ENCODE measurements at places on chromosomes 12 and 14.

GRCh38 chr14:54774824-54775223, 127.8 kb downstream of the GCH1 start:
- DNase-seq: no peak

GRCh38 chr14:34060651-34060999, 109.8 kb upstream of the EGLN3 start:
- DNase-seq: no peak

- DNase-seq: no peak
These were observed 7.0 kb upstream of the NUAK1 start for GRCh38 chr12:106145539-106146447.

DNA sequence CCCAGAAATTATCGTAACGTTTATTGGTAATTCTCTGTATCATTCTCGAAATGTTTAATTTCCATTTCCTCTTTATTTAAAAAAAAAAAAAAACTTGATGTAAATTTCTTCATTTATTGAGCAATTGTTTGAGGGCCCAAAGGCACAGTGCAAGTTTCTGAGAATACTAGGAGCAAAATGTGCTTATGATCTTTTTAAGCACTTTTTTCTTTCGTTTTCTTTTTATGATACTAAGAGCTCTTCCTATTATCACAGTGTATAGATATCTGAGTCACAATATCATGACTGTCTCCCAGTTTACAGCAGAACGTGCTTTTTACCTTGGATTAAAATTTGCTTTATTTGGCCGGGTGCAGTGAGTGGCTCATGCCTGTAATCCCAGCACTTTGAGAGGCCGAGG, 5.6 kb downstream of the ATP2A2 start:
- no peak for DNase-seq

- no peak for DNase-seq
These were observed 170.7 kb downstream of the ESRRB start for GRCh38 chr14:76546426-76547221.

DNA sequence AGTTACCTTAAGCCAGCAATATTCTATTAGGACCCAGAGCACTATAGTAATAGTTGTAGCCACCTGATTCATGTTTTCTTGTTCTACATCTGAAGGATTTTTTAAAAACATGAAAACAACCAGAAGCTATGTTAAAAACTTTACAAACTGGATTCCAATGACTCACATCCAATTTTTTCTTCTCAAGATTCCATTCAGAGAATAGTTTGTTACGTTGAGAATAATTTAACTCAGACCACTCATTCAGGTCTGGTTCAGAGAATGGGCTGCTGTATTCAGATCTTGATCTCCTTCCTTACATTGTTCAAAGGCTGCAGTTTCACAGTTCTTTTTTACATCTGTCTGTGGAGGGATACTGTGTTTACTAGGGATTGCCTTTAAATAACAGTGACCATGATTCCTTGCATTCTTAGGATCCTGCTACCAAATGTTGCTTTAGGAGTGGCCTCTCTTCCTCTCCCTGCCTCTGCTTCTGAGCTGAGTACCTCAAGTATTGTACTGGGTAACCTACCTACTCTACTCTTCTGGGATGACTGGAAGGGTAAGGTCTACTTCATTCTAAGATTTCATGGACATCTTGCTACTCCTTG, 448.0 kb upstream of the FBXO33 start:
- no peak for DNase-seq

GRCh38 chr12:127987199-127987901, 279.6 kb upstream of the TMEM132C start:
- DNase-seq: no peak

DNA sequence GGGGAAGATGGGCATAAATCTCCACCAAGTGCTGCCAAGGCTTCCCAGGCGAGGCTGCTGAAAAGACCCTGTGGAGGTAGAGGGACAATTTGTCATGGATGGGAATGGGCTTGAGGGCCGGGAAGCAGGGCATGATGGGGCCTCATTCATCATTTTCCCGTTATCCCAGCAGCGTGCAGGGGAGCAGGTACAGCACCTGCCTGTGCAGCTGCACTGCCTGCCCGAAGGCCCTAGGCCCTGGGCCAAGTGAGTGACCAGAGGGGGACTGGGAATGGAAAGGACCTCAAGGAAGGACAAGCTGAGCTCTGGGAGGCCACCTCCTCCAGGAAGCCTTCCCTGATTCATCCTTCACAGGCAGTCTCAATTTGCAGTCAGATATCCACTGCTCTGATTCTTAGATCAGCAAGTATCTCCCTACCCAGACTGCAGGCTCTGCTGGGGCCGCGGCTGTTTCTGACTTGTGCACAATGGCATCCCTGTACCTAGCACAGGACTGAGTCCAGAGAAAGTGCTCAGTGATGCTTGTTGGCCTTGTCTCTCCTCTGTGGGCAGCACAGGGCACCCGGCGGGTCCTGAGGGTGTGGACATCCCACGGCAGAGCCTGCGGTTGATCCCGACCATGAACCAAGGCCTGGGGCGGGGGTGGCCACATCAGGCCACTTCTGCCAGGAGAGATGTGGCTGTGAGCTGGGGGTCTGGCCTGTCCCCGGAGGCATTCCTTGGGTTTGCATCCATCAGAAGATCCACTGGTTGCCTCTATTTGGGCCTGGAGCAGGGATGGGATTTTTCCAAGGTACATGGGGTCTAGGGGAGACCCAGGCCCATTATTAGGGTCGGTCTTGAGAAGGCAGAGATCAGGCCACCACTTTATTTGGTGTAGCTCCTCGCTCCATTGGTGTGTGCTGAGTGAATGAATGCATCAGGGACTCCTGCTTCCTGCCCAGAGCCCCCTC, 167.3 kb upstream of the RTL1 start:
- DNase-seq: no peak

GRCh38 chr12:96069511-96070231, 34.3 kb upstream of the LTA4H start:
- no peak for DNase-seq

GRCh38 chr12:56991319-56992246, 14.8 kb downstream of the ZBTB39 start:
- no peak for DNase-seq

GRCh38 chr12:29960122-29960521, 176.4 kb upstream of the TMTC1 start:
- no peak for DNase-seq

DNA sequence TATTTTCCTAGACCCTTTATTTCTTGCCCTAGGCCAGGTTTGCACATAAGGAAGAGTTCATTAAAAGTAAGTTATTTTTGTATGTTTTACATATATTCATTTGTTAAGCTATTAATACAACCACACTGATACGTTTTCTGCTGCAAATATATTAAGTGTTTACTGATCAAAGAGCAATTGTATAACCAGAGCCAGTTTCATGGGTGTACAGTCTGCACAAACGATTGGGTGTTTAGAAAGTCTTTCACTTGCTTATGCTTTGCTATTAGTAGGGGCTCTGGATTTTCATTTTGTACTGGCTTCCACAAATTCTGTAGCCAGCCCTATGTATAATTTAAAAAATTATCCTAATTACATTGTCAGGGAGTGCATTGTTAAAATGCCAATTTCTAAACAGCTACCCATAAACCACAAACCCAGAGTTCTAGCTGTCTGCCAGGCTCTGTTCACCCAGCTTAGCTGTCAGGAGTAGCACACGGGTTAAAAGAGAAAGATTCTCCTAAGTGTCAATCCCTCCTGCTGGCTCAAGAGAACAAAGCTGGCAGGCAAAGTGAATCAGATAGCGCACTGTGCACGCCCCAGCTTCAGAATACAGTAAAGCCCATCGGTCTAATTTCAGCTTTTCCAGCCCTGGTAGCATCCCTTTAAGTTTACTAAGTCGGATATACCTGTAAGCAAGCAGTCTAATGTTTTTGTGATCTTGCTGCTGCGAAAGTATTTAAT, 151.0 kb upstream of the LMO3 start:
- DNase-seq: no peak

GRCh38 chr12:51200806-51201205, 17.1 kb downstream of the POU6F1 start:
- DNase-seq: no peak

DNA sequence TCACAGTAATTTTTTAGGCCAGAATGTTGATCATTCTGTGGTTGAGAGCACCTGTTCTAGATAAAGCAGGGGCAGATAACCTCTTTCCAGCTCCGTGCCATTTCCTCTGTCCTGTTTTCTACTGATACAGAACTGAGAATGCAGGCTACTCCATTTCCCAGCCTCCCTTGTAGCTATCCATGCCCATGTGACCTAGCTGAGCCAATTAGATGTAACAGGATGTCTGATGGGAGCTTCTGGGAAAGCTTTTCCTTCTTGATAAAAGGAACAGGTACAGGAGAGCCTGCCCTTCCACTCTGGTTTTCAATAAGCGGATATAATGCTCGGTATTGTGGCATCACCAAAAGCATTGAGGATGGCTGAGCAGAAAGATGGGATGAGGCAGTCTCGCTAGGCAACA, 54.2 kb downstream of the LRRC74A start:
- DNase-seq: no peak

DNA sequence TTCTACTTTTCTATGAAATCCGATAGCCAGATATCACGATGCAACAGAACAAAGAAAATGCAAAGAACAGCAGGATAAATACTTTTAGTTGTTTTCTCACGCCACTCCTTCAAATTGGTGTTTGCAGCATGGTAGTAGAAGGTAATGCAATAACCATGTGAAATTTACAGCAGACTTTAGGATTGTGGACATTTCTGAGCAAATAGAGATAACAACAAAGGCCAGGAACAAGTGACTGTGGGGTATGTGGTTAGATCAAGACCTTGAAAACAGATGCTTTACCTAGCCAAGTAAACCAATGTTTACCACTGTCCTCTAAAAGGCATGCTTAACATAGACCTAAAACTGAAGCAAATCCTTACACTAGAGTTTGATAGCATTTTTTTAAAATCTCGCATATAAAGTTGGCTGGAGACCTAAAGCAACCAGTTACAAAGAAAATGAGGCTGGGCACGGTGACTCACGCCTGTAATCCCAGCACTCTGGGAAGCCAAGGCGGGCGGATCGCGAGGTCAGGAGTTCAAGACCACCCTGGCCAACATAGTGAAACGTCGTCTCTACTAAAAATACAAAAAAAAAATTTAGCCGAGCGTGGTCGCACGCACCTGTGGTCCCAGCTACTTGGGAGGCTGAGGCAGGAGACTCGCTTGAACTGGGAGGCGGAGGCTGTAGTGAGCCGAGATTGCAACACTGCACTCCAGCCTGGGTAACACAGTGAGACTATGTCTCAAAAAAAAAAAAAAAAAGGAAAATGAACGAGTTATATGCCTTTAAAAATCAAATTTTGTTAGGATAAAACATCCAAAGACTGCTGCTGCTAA, 123.2 kb upstream of the FOXN3 start:
- DNase-seq: no peak

DNA sequence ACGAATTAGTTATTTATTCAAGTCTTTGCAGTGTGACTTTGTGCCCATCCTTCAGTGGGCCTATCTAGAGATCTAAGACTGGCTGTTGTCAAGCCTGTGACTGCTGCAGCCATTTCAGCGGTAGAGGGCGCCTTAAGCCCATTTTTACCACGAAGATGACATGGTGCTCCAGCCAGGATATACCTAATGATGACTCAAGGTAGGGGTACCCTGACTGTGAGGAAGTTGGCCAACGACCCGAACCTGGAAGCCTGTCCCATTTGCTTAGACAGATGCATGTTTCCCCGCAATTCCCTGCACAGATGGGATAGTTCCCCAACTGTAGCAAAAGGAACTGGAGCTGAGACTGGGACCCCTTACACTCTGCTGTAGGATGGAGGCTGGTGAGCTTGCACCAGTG, 41.3 kb downstream of the RAB3IP start:
- peak; percentile 2 for DNase-seq

- peak; percentile 92 for DNase-seq
These were observed 238.8 kb downstream of the PAWR start for GRCh38 chr12:79451978-79452377.

GRCh38 chr14:86915406-86915805, 1077.6 kb downstream of the GALC start:
- DNase-seq: peak; percentile 36

- no peak for DNase-seq
These were observed 126.3 kb downstream of the KIF26A start for GRCh38 chr14:104264495-104265265.

DNA sequence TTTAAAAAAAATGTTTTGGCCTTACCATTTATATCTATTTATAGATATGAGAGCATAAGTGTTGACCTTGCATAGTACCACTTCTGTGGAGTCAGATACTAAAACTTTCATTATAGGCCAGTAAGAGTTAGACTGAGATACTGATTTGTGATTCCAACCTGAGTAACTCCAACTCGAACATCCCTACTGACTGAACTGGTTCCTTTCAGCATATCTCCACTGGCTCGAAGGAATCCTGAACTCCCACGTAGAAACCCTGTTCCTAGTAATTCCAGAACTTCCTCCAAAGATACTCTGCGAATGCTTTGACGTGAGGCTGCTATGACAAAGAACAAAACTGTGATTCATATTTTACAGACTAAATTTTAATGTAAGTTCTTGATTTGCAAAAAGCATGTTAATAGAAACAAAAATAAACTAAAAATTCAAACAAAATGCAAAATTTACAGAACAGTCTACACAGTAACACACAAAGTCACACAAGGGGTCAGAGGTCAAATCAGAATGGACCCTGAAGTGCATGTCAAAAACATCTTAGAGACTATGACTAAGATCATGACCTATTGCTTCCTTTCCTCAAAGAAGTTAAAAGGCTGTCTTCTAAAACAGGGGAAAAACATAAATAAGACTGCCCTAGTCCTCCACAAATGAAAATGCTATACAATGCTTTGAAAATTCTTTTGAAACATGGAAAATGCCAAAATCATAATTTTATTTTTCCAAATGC, 31.5 kb downstream of the HEATR5A start:
- no peak for DNase-seq

DNA sequence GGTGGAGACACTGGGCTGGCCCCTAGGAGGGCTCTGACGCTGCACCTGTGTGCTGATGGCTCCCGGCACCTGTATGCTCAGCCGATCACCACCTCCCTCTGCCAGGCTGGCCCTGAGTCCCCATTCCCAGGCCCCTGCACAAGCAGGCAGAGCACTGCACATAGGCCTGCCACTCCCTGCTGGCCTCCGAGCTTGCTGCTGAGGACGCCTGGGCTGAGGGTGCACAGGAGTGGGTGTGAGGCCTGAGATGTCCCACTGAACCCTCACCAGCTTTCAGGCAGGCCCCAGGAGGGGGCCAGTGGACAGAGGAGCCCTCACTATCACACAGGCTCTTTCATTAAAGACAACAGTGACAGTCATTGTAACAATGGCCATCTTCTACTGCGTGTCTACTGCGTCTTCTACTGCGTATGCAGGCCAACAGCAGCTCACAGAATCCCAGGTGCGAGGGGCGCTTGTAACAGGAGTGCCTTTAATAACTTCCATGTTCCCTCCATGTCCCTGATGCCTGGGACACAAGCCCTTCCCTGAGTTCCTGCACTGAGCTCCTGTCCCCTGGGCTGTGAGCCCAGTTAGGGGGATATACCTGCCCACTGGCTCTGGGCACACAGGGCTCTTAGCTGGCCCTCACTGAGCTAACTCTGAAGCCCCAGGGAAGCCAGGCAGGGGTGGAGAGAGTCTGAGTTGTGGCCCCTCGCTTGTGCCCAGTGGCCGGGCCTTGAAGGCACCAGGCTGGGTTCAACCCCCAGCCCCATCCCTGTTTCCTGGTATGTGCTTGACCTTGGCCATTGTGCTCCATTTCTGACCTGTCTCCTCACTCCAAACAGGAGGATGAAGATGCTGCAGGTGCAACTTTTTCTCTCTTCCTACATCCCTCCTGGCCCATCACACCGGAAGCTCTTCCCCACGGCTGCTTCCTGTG, 71.3 kb downstream of the PRIMA1 start:
- DNase-seq: no peak

GRCh38 chr12:11693601-11694000, 44.1 kb downstream of the ETV6 start:
- no peak for DNase-seq

All from astrocyte of the cerebellum (primary cell).